ENCODE measurements at places on chromosomes 5 and 9.
A peak's percentile ranks its signal among the peaks of the same experiment; 100 is the strongest.

DNA sequence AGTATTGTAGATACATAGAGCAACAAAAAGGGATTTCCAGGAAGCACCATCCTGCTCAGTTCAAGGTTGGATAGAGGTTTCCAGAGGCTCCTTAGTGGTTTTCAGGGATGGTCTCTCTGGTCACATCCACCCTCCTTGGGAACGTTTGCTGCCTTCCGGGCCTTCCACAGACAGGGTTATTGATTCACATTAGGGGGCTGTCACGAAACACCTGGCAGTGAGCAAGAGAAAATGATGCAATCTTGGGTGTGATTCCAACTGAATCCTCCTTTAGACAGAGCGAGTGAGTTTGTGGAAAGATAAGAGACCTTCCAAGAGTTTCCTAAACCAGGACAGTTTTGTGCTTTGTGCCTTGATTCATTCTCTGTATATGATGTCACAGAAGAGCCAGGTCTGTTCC lies 43.8 kb upstream of the CTSL start:
- no peak for DNase-seq

DNA sequence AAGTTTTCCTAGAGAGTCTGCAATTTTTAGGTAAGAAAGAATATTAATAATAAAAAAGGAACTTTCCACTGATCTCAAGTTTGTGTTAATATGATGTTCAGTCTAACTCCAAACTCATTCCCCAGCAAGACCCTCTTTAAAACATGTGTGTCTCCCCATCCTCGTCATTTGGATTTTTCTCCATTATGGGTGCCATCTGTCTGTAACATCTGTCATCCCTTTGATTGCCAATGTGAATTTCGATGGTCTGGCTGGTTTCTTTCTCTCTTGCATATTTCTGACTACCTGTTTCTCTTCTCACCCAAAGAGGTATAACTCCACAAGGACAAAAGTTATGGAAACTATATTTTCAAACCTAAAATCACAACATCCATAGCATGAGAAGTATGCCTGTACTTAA lies 4.4 kb downstream of the TAS2R1 start:
- DNase-seq = no peak

DNA sequence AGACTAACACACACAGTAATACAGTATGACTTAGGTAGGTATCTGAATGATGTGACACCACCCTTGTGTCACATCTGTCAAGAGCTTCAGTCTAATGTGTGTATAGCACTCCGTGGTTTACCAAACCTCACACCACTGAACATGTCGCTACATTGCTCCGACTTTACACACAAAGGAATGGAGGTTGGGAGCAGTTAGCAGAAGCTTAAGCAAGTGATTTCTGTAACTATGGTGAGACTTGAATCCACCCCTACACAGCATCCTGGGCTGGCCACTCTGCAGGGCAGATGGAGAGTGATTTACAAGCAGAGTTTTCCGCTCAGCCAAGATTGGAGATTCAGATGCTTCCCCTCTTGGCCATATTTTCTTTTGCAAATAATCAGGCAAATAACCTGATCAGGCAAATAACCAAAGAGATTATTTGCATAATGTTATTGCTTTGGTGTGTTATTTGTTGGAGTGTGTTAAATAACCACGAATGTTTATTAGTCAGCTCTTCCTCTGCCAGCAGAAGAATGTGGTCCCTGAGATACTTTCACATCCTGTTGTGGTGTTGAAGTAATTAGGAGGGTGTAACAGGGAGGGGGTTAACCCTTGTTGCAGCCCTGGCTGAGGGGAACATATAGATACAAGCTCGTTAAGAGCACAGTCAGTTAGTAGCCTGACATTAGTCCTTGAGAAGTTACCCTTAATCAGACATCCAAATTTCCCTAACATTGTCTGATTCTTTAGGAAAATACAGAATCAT lies 92.8 kb downstream of the SNX18 start:
- DNase-seq = peak; percentile 1

DNA sequence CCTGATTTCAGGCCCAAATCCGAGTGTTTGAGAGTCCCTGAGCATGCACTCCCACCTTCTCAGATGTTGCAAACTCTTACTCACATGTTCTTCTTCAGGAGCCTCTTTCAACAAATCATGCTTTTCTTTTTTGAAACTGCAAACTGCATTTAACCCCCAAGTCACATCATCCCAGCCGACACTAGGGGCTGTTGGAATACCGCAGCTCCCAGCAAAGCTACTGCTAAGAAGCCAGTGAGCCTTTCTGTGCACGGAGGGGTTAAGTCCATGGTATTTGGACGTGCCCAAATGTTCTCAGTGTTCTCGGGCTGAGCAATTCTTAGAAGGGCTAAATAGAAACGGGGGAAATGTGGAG lies 282.9 kb downstream of the NFIB start:
- no peak for DNase-seq

DNA sequence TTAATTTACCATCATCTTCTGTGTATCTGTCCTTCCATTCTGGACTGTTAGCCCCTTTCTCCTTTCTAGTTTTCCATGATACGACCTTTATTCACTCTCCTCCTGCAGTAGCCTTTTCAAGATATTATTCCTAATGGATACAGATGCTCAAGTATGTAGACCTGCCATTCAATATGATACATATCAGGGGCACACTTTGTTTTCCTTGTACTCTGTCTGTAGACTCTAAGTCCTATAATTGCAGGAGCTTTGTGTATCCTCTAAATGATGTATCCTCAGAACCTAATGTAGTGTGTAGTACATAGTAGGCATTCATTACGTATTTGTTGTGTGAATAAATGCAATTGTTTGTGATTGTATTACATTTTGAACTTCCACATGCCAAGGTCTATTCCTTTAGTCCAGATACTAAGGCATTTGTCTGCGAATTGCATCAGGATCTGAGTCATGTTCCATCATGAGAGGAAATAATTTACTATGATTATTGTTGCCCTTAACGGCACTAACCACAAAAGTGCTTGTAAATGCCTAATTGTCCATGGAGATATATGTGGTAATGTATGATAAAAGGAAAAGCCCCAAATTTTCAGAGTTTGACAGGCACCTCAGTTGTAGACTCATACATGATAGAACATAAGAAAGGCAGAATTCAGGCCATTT lies 57.1 kb upstream of the IZUMO3 start:
- no peak for DNase-seq

GRCh38 chr5:173808079-173808808 lies 79.9 kb upstream of the CPEB4 start:
- DNase-seq = no peak

- DNase-seq = no peak
Observed at GRCh38 chr9:95552814-95553546, 36.2 kb upstream of the PTCH1 start.

- DNase-seq = no peak
Observed at GRCh38 chr5:125595845-125596244, 827.4 kb upstream of the GRAMD2B start.
